Prostate gland (tissue), 2 donors: ENCODE measurements at places on chromosomes 13 and 19.
A peak's percentile ranks its signal among the peaks of the same experiment; 100 is the strongest.

DNA sequence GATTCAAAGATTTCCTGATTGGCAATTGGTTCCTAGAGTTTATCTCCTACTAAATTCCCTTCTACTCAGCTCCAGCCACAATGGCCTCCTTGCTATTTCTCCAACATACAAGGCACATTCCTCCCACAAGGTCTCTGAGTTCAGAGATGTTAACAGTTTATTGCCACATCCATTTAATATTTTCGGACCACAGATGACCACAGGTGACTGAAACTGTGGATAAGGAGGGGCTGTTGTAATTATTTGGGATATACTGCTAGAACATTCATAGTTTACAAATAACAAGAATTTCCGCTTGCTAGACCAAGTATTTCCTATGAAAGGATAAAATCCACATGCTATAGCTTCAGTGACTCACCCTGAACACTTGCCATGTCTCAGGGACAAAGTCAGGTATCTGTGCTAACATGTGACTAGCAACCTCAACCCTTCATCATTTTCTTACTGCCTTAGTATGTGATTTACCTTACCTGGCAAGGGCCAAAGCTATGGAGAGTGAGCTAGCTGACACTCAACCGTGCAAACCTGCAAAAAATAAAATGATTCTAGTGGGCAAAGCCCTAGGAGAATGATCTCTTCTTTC is 117.7 kb downstream of the TBC1D4 start:
- DNase-seq = no peak

GRCh38 chr13:73718246-73718645 is 416.0 kb downstream of the KLF12 start:
- DNase-seq = no peak

DNA sequence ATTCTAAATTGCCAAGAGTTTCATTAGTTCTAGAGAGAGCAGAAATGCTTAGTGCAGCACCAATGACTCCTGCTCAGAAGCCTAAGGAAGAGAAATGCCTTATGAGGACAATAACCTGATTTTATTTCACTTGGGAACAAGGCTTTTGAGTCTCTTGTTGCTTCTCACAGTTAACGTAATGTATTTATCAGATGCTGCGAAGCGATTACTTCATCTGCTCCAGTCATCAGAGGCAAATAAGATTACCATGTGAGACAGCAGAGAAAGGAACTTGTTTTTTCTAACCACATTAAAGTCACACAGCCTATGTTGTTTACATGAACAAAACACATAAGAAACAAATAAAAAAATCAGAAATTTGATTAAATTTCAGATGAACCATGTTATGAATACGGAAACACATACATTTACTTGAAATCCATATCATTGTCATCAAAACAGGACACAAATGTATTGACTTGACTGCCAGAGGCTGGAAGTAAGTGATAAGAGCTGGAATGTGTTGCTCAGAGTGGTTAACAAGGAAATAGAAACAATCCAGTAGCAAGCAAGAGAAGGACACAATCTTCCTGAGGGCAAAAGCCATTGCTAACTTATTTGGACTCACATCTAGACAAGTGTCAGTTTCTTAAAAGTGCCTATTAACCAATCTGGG is 147.3 kb downstream of the LHFPL6 start:
- DNase-seq = no peak

DNA sequence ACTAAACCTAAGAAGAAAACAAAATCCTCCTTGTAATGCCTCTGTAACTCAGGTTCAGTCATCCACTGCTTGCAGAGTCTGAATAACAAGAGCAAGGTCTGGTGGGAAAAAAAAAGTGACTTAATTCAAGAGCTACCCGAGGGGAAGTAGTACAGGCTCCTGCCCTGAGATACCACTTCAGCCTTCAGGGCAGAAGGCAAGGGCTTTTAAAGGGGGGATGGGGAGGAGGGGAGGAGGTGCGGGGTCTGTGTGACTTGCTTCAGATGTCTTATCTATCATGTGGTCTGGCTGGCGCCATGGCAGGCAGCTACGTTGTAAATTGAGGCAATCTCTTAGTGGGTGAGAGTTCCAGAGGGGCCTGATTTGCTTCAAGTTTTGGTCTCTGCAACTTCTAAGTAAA is 66.7 kb downstream of the LRRC63 start:
- no peak for DNase-seq

GRCh38 chr13:93279982-93280381 is 53.4 kb downstream of the GPC6 start:
- DNase-seq = no peak

DNA sequence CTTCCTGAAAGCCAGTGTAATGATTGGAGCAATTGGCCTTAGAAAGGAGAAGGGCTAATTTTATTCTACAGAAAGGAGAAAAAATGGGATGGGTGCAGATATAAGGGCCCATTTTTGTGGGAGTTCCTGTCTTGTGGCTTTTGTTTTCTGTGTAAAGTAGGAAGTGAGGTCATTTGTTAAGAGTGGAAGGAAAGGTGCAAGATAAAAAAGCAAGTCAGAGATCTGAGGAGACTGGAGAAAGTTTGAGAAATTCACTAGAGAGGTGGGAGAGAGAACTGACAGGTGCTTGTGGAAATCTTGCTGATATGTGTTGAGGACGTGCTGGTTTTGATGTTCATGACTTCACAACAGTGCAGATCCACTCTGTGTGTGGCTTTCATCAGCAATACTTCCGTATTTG is 349.4 kb downstream of the DLEU7 start:
- no peak for DNase-seq

- DNase-seq = no peak
These were observed 381.1 kb downstream of the DACH1 start for GRCh38 chr13:71485913-71486312.

DNA sequence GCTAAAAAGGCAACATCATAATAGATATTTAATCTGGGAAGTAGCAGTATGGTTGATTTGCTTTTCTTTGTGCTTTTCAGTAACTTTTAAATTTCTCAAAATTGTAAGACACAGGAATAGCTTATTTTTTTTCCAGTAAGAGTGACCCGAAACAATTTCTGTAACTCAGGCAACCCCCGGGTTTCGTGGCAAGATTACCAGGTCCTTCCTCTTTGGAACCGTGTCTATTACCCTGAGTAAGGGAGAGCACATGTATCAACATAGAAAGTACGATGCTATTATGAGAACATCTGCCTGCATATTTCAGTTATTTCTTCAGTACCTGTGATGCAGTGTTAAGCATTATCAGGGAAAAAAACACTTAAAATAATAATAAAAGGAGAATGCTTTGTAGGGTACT is 64.1 kb downstream of the DOCK9 start:
- no peak for DNase-seq

DNA sequence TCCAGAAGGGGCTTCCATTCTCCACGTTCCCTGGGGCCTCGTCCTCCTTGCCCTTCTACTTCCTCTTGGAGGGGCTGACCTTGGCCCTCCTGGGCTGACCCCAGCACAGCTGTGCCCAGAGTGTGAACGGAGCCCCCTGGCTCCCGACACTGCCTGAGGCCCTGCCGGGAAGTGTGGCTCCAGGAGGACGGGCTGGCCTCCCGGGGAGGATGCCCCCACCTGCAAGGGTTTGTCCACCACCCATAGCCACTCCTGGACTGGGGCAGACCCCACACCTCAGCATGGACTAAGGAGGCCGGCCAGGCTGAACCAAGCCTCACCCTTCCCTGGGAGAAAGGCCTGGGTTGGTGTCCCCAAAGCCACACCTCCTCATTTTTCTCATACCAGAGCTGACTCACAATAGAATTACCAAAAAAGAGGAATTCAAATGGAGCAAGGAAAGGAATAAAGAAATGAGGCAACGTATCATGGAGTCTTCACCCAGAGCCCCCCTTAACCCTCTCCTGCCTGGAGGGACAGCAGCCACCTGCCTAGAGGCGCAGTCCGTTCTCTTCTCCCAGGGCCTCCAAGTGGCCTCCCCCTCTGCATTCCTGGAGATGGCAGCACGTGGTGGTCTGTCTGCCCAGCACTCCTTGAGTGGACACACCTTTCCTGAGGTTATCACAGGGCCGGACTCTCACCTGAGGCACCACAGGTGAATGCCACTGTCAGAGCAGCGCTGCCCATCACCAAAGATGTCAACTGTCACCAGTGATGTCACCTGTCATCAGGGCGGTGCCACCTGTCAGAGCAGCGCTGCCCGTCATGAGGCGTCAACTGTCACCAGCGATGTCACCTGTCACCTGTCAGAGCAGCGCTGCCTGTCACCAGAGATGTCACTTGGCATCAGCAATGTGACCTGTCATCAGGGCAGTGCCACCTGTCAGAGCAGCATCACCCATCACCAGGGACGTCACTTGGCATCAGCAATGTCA is 3.1 kb upstream of the C13orf46 start:
- no peak for DNase-seq

DNA sequence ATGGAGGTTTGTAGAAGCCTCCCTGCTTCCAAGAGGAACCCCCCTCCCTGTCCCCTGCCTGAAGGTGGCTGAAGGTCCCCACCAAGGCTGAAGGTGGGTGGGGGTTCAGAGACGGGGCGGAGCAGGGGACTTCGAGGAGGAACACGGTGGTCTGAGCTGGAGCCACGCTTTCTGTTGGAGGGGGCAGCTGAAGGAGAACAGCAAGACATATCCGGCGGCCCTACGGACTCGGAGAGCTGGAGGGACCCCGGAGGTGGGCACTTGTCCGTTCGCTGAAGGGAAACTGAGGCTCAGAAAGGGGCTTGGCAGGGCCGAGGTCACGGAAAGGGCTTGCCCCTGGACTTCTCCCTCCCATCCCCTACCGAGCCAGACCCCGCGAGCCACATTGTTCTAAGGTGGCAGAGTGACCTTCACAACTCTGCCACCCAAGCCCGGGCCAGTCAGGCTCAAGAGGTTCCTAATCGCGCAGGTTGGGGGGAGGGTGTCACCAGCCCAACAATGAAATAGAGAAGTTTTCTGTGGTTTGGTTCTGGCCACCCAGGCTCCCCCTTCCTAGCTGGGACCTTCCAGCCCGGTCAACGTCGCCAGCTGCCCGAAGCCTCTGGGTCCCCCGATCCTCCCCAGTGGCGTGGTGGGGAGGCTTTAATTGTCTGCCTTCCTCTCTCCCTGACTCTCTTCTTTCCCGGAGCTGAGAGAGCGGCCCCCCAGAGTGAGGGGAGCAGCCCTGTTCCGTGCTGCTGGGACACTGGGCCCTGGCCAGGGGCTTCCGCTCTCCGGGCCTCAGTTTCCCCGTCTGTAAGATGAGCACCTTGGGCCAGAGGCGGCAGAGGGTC is 15.5 kb upstream of the KCNN1 start:
- no peak for DNase-seq

GRCh38 chr13:98571955-98572662 is 4.8 kb downstream of the STK24 start:
- no peak for DNase-seq

GRCh38 chr13:43086181-43086580 is 62.8 kb downstream of the DNAJC15 start:
- no peak for DNase-seq

GRCh38 chr13:24161010-24161775 is 673 bp downstream of the SPATA13 start:
- peak; percentile 38 for DNase-seq

- DNase-seq = no peak
These were observed 1.3 kb upstream of the ARHGAP45 start for GRCh38 chr19:1065606-1066109.

DNA sequence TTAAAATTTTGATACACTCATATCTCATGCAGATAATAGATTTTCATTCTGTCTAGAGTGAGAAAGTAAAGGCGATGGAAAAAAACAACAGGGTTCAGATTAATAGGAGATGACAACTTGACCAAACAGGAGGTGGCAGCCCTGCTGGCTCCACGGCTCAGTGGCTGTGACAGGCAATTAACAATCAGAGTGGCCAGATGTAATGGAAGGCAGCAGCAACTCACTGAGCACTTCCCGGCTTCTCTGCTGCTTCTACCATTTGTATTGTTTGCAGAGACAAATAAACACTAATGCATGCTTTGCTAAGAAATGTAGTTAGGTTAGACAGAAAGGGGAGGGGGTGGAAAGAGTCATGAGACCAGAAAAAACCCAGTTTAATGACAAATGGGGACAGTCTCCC is 473.0 kb upstream of the SLC10A2 start:
- DNase-seq = no peak

- no peak for DNase-seq
These were observed 50.4 kb downstream of the C13orf46 start for GRCh38 chr13:113923376-113924063.

DNA sequence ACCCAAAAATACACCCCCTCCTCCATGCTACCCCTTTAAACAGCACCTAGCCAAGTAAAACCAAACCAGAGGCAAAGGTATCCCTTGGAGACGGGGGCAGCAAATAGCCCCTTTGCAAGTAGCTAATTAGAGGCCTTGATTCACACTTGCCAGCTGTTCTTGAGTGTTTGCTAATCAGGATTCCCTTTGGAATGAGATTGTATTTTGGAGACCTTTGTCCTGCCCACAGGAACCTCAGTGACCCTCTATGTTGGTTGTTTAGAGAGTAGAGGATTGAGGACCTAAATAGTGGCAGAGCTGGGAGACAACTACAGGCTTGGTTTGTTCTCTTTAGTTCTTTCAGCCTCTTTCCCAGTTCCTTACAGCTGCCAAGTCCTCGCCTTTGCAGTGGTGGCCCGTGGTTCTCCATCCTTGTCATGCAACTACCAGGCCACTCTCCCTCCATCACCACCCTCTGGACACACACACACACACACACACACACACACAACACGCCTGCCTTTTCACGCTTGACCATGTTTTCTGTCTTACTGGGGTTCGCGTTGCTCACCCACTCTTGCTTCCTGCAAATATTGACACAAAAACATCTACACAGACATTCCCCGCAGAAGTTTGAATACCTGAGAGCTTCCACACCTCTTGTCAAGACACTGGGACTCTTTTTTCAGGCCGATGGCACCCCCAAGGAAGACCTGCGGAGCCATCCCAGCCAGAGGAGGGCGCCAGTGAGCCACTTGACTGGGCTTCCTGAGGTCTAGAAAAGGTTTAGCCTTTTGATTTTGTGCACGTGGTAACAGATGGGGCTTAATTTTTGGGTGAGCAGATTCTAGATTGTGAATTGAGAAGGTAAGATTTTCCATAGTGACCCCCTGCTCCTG is 80.0 kb upstream of the GPR183 start:
- DNase-seq = no peak

GRCh38 chr19:35115177-35115951 is at the start of gene FXYD3:
FXYD3 (plus strand) TSS chr19:35115823; CDS start chr19:35119377, 3,554 bp downstream.
- no peak for DNase-seq

- DNase-seq = peak; percentile 43
These were observed 72.2 kb downstream of the KCTD15 start for GRCh38 chr19:33868788-33869412.

- DNase-seq = no peak
These were observed 156.1 kb downstream of the RGCC start for GRCh38 chr13:41613471-41613870.

- DNase-seq = no peak
These were observed 12.7 kb upstream of the ZNF431 start for GRCh38 chr19:21128901-21129698.

DNA sequence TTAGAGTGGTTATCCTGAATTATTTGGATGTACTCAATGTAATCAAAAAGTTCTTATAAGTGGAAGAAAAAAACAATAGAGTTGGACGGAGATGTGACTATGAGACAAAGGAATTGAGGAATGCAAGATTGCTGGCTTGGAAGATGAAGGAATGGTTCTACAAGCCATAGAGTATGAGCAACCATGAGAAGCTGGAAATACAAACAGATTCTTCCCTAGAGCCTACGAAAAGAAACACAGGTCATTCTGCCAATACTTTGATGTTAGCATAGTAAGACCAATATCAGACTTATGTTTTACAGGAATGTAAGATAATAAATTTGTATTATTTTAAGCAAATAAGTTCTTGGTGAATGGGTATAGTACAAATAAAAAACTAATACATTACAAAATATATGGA is 249.2 kb downstream of the DIAPH3 start:
- no peak for DNase-seq

GRCh38 chr19:14103310-14103709 is 12.8 kb upstream of the SAMD1 start:
- no peak for DNase-seq

- no peak for DNase-seq
These were observed 722 bp downstream of the HSD11B1L start for GRCh38 chr19:5681391-5682106.
